ENCODE measurements at places on chromosomes 2 and 18.

DNA sequence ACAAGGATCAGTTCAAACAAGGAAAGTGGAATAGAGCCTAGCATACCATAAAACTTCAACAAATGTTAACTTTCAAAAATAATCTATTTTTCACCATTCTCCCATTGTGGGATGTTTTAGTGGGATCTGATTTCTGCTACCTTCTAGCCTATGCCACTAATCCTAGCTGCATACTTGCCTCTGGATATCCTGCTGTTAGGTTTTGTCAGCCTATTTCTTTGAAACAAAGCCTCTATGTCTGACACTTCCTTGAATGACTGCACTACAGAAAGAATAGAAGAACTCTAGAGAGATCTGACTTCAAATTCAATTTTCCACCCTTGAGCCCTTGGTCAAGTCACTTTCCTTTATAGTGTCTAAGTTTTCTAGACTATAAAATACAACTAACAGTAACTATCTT is 291.5 kb downstream of the PTH2R start:
- DNase-seq: no peak

DNA sequence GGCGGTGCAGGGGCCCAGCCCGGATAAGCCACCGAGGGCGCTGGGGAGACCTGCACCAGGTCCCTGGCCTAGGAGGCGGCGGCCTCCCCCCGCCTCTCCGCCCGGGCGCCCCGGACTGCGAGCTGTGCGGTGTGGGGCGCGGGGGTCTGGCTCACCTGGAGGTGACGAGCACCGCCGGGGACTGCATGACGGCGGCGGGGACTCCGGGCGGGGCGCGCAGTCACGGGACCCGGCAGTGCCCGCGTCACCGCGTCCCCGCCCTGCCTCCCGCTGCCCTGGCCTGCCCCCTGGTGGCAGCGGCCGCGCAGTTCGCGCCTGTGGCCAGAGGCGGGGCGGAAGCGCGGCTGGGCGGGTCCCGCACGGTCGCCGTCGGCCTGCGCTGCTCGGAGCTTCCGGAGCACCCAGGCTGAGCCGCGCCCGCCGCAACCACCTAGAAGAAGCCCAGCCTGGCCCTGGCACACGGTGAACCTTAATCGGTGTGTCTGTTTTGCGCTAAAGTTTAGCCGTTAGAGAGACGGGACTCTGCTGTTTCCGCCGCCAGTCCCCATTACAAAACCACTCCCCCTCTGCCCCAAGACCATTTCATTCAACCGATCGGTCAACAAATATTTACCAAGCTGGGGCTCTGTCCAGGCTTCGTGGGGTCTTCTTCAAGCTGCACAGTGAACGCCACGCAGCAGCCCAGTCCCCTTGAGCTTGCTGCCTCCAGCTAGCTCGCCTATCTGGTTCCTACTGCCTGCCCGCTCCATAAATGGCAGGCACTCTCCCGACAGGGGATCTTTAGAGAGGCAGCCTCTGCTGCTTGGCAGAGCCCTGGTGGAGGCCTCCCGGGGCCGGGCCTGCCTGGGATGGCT is at the start of gene HS1BP3:
Gene HS1BP3, minus strand, starts transcription at position 222 of the 854 bp plus-strand sequence. Its CDS starts 35 bp downstream, at position 187.
- DNase-seq: peak; percentile 88

GRCh38 chr18:31876707-31877106 is 66.2 kb downstream of the TRAPPC8 start:
- DNase-seq: no peak

DNA sequence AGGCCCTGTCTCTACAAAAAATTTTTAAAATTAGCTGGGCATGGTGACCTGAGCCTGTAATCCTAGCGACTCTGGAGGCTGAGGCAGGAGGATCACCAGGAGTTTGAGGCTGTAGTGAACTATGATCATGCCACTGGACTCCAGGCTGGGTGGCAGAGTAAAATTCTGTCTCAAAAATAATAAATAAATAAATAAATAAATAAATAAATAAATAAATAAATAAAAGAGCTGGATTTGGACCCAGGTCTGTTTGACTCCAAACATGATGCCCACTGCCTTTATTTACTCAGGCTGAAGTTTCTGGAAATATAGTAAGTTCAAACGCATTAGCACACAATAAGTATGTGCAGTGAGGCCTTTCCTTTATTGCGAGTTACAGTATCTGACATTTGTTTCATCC is 75.0 kb downstream of the THNSL2 start:
- DNase-seq: no peak

DNA sequence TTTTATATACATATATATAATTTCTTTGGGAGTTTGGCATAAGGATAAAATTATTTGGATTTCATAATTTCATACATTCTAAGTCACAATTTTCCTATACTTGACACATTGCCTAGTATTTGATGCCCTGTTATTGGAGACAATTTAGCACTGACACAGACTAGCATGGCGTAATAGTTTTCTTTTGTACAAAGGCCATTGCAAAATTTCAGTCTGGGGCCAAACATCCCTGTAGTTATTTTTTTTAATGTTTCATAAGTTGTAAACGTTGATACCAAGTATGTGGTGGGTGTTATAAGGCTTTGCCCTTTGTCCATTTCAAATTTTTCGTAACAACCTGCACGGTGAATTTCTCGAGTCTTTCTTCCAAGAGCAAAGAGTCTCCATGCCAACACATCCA is 95.7 kb upstream of the NRP2 start:
- DNase-seq: no peak

GRCh38 chr2:46077522-46078107 is 219.6 kb upstream of the EPAS1 start:
- no peak for DNase-seq

DNA sequence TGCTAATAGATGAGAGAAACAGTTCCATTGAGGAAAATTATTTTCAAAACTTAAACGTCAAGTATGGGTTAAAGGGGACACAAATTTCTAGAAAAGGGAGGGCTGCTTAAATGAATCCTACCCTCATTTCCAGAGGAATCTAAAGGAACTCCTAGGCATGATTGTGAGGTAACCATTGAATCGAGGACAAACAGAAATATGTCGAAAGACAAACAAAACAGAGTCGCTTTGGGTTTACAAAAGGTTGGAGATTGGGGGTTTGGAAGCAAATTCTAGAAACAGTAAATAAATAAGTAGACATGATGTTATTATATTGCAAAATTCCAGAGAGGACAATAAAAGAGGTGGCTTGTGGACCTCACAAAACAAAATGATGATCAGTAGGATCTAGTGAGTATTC is 173.1 kb downstream of the FTCDNL1 start:
- no peak for DNase-seq

Data from inflammatory macrophage (primary cell).